ENCODE measurements at places on chromosomes 12 and 14. TPM values are rescaled to one million over a fixed set of nuclear protein-coding genes. Genes with fewer than 3 reads are reported as not detected.

SLC11A2 gene
- 22.9 TPM for total RNA-seq

TGM1 gene
- 4.3 TPM for total RNA-seq

HAL gene
- 0.42 TPM for total RNA-seq

GRCh38 chr14:97705976-97706375 is 908.8 kb downstream of the VRK1 start:
- no peak for DNase-seq

RBP5 gene
- total RNA-seq = not detected

GRCh38 chr14:36579573-36580140 is 2.8 kb downstream of the NKX2-8 start:
- DNase-seq = no peak

DNA sequence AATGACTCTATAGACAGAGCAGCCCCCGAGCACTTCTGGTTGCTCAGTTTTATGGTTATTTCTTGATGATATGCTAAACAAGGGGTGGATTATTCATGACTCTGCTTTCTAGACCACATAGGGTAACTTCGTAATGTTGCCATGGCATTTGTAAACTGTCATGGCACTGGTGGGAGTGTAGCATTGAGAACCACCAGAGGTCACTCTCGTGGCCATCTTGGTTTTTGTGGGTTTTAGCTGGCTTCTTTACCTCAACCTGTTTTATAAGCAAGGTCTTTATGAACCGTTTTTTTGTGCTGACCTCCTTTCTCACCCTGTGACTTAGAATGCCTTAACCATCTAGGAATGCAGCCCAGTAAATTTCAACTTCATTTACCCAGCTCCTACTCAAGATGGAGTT is 1036.2 kb upstream of the FLRT2 start:
- DNase-seq = no peak

FGF23 gene
- not detected for total RNA-seq

INHBC gene
- total RNA-seq = not detected

- DNase-seq = peak; percentile 55
These were observed 64.8 kb upstream of the BEGAIN start for GRCh38 chr14:100651999-100652508.

OTX2 gene
- not detected for total RNA-seq

DNA sequence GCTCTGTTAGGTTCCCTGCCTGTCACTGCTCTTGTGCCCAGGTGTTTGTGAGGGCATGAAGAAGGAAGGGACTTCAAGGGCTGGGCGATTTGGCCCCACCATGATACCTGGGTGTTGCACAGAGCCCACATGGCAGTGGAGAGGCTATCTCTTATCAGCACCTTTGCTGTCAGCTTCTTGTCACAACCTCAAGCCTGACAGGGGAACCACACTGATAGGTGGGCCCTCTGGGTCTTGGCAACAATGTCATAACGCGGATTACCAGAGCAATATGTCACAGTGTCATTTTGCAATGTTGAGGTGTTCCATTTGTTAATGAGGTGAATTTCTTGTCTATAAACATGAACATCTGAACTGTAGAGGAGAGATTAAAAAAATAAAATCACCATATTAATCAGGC is 22.9 kb upstream of the CACNA1C start:
- DNase-seq = no peak

DNA sequence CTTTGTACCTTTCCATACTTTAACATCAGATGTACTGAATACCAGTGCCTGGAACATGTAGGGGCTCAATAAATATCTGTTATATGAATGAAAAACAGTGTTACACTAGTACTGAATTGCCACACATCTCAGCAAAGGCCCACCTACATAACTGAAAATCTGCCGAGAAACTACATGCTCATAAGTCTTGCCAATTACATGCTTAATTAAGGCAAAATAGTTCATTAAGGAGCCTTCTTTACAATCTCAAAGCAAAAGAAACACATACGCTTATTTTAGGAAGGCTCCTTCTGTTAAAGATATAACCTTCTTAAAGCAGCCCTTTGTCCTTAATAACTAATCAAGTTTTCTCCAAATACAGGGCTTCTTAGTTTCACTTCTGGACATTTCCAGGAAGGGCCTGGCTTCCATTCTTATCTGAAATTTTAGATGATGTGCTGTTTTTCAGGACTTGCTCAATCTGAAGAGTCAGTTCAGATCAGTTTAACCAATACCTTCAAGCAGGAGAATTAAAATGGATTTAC is 11.5 kb downstream of the LIMA1 start:
- no peak for DNase-seq

- DNase-seq = peak; percentile 59
These were observed 133.6 kb upstream of the NCOR2 start for GRCh38 chr12:124700810-124701592.

- DNase-seq = peak; percentile 78
These were observed 111.1 kb upstream of the PLEKHA5 start for GRCh38 chr12:19018302-19018970.

PSMD9 gene
- total RNA-seq = 90.2 TPM

TSPAN9 gene
- 19.2 TPM for total RNA-seq

DNA sequence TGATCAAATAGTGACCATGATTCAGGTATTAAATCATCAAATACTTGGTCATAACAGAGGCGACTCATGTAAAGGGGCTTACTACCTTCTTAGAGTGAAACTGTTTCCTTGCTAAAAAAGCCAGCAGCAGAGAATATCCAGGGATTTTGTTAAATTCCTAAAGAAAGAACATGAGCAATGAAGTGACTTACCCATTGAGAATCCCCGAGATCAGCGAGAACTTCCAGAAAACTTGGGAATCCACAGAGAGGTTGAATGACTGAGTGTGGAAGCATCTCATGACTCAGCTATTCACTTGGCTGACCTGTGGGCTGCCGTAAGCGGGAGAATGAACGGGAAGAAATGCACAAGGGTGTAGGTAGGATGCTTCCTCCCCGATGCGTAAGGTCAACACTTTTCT is 85.3 kb upstream of the KCNA1 start:
- peak; percentile 38 for DNase-seq

PPP1R1A gene
- total RNA-seq = not detected

DPPA3 gene
- not detected for total RNA-seq

DNA sequence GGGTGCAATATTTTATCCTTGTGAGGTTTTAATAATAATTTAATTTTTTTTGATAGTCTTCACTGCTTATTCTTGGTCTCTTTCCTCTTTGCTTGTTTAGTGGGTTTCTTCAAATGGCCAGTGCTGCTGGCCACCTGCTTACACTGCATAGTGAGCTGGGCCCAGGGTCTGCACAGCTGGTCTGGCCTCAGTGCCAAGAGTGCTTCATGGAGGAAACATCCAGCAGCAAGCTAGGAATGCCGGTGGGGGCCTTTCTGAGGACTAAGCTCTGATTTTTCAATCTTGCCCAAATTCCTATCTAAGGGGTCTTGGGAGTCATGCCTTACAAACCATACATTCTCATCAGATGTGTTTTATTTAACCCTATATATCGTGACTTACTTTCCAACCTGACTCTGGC is 13.3 kb upstream of the BDKRB2 start:
- no peak for DNase-seq

GRCh38 chr12:32983968-32984367 is 87.4 kb upstream of the PKP2 start:
- DNase-seq = no peak

GRCh38 chr14:68891851-68892660 is 87.0 kb downstream of the ACTN1 start:
- no peak for DNase-seq

DNA sequence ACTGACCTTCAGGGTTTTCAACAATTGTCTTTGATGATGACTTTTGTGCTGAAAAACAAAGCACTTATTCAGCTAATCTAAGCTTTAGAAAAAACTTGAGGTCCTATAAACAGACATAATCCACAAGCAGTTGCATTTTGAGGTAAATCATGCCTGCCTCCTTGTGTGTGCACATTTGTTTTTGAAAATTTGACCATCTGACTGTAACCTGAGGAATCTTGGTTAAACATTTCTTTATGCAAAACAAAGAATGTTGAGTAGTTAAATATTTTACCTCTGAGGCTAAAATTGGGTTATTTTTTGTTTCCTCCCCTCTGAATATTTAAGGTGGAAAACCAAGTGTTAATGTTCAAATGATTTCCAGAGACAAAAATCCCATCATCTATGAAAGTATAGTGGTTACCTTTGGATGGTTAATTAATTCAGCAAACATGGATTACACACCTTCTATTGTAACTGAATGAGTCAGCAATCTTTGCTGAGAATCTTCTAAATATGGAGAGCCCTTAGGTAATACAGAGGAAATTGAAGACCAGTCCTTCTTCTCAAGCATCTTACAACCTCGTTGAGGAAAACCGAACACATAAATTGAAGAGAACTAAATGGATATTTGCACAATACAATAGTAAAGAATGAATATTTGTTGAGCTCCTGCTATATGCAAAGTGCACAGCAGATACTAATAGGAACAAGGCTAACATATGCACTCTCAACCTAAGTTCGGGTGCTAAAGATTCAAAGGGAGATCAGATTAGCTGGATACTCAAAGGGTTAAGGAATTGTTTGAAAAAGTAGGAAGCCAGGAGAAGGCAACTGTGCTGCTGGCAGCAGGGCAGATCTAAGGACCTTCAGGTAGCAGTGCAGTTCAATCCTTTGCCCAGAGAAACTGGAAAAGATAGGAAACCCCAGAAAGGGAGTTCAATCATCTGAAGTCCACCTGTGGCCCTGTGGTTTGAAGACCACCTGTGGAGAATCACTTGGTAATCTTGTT is 115.2 kb downstream of the BMP4 start:
- DNase-seq = no peak

DNA sequence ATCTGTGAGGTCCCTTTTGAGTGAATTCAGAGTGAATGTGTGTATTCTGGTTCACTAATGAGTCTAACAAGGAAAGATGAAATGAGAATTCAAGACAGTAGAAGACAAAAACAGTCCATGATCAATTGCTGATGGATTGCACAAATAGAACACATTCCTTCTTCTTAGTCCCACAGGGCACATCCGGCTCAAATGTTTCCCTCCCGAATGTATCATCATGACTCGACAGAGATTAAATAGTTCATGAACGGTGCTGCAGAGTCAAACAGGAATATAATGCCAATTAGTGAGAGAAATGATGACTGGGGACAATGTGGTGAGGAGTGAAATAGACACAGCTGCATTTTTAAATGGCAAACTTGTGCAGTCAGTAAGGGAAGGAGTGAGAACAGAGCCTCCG is 11.5 kb upstream of the SFSWAP start:
- peak; percentile 11 for DNase-seq

DNA sequence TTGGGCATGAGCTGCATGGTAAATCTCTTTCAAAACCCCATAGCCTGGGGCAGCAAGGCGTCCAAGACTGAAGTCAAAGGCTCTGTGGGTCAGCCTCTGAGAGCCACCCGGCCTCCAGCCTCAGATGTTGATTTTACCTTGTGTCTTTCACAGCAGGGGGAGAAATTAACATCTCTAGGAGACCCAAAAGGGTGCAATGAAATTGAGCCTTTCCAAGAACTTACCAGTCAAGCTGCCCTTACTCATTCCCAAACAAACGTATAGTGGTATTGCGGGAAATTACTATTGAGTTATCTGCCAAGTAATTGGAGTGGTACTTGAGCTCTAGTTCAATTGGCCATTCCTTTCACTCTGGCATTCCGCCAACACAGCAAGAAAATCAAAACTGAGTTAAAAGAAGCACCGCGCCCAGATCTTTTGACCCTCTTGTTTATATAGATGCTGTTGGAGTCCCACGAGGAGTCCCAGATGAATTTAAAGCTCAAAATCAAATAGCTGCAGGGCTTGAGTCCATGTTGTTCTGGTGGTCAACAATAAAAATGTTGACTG is 380.7 kb upstream of the SYT1 start:
- no peak for DNase-seq

CCDC177 gene
- not detected for total RNA-seq

MNAT1 gene
- total RNA-seq = 71.1 TPM

DNA sequence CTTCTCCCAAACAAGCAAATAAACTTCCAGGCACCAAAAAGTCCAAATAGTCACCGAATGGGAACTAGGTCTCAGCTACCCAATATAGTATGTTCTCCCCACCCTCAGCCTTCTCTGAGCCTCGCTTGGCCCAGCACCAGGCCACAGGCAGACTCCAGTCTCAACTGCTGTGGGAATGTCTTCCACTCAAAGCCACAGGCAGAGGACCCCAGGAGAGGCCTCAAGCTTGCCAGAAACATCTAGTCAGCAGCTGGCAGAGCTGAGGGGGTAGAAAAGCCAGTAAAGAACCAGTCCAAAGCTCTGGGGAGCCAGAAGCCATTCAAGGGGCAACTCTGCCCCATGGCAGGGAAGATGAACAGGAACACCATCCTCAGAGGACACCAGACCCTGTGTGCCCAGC is 41.8 kb downstream of the FMNL3 start:
- DNase-seq = no peak

ADCY6 gene
- 10.3 TPM for total RNA-seq

LTBP2 gene
- 78.2 TPM for total RNA-seq

DNA sequence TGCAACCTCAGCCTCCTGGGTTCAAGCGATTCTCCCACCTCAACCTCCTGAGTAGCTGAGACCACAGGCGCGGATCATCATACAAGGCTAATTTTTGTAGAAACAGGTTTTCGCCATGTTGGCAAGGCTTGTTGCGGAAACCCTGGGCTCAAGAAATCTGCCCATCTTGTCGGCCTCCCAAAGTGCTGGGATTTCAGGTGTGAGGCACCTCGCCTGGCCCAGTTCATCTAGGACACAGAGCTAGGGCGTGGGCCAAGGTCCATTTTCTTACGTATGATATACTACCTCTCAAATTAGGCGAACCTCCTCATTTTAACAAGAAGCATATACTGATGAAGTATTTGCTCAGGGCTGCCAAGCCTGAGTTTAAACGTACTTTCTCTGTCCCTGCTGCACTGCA is 2.1 kb downstream of the RPS29 start:
- DNase-seq = no peak

DNA sequence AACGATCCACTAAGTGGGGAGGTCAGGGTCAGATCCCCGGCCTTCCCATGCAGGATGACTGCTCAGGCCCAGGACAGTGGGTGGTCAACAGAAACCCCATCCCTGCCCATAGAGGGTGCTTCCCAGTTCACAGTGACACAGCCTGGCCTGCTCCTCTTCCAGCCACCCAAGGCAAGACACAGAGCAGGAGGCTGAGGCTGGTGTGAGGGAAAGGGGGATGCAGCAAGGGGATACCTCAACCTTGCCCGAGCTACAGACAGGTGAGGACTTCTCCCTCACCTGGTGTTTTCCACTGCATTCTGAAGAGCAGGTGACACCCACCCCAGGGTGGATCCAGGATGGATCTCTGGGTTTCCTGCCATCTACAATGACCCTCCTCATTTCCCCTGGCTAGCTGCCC is 106.7 kb downstream of the KIF26A start:
- no peak for DNase-seq

GRCh38 chr12:5416571-5416970 is 15.3 kb upstream of the NTF3 start:
- DNase-seq = no peak

PFKM gene
- 56.8 TPM for total RNA-seq

NEDD1 gene
- 45.5 TPM for total RNA-seq

GRCh38 chr12:11763760-11764520 is 114.5 kb downstream of the ETV6 start:
- DNase-seq = no peak

KSR2 gene
- 0.03 TPM for total RNA-seq

DNA sequence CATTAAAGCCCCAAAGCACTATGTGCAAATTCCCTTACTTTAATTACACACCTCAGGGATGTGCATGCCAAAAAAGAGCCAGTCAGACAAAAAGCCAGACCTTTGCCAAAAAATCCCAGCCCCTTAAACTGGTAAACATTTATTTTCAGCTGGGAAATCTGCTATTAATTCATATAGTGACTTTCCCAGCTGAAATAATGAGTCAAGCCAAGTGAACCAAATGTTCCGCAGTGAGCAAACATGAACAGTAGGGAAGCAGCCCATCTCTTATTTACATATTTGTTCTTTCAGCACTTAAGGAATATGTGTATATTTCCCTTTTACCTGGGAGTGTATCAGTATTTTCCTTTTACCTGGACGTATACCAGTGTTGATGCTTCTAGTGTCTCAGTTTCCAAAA is 44.0 kb upstream of the OTX2 start:
- DNase-seq = no peak

GARIN6 gene
- total RNA-seq = not detected
